NCI-H524 (cell line): ENCODE measurements at places on chromosomes 2 and 18.
A peak's percentile ranks its signal among the peaks of the same experiment; 100 is the strongest.

DNA sequence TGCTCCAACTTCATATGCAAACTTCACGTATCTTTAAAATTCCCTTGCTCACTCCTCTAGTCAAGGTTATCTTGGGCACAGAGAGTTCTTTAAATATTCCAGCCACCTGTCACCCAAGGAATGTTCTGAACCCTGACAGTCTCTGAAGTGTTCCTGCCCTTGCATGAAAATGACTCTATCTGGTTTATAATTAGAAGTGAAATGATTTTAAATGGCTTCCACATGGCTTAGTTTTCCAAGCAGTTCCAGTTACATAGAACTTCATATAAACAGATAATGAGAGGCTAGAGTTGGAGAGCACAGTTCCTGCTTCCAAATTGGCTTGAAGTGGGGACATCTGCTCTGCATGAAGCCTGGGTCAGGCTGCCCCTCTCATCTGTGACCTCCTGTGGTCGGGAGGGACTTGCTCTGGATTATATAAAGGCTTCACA, 81.9 kb downstream of the SLC4A3 start:
- no peak for DNase-seq

- no peak for DNase-seq
These were observed 100.7 kb downstream of the C2orf74 start for GRCh38 chr2:61262699-61263098.

DNA sequence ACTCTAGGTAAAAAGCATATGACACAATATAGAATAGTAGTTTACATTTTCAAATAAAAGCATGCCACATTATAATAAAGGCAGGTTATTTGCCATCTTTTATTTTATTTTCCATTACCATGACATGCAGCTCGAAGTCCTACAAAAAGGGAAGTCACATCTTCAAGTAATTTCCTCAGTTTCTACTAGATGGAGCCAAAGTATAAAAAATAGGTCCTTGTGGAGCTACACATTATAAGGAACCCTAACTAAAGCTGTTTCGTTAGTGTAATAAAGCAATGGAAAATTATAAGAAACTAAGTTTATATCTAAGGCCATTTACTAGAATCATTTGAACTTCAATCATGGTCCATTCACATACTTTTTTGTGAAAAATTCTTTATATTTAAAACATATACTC, 674.5 kb downstream of the KCNJ3 start:
- peak; percentile 56 for DNase-seq

- DNase-seq: no peak
These were observed 64.8 kb upstream of the RBM44 start for GRCh38 chr2:237733677-237734300.

GRCh38 chr2:128623776-128624761, 305.4 kb upstream of the HS6ST1 start:
- peak; percentile 19 for DNase-seq

GRCh38 chr2:78077633-78078032, 555.5 kb upstream of the LRRTM4 start:
- peak; percentile 79 for DNase-seq
